ENCODE measurements at places on chromosomes 12 and 14. TPM values are rescaled to one million over a fixed set of nuclear protein-coding genes. Genes with fewer than 3 reads are reported as not detected.

Gene RGS6
- 11.2 TPM for polyA plus RNA-seq

Gene RIMBP2
- 36.6 TPM for polyA plus RNA-seq

Gene NEUROD4
- 1.0 TPM for polyA plus RNA-seq

Gene WDR89
- 14.7 TPM for polyA plus RNA-seq

Gene KMT2D
- 43.2 TPM for polyA plus RNA-seq

Gene CHGA
- 142 TPM for polyA plus RNA-seq

Gene SLC6A15
- 23.4 TPM for polyA plus RNA-seq
